ENCODE measurements at places on chromosomes 16 and 17.

DNA sequence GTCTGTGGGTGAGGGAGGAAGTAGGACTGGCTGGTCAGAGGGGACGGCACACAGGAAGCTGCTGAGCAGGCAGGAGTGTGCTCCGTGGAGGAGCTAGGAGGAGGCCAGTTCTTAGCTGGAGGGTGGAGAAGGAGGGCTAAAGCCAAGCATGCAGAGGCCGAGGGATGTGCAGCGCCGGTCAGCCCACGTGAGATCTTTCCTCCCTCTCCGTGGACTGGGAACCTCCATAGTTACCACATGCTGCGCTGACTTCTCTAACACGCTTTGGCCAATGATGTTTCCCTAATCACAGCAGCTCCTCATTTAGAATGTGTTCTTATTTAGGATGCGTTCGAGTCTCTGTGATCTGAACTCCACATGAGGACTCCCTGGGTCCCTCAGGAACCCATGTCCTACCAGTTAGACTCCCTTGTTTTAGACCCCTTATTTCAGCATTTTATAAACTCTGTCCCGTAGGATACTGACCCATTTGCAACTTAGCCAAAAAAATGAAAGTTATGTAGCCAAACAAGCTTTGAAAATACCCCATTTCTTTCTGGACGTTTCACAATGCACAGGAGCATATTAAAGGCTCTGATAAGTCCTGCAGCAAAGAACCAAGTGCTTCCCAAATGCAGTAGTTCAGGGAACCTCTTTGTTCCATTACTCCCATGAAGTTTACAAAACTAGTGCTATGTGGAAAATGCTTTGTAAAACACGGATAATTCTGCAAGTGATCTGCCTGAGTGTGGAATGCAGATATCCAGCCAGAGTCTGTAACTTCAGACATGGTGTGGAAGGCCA is 51.4 kb downstream of the IRF8 start:
- DNase-seq = no peak

DNA sequence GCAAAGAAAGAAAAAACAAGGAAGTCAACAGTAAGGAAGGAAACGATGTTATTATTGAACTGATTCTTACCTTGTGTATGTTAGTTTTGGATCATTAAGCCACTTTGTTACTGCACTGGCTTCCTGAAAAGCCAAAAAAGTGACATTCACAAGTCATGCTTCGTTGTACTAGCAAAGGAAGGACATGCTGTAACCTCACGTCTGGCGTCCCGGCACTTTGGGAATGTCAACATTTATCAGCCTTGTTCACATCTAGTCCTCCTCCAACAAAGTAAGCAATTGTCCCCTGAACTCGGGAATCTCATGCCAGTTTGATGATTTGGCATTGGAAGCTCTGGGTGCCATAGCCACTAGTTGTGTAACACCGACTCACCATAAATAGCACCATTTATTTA is 731 bp upstream of the MKS1 start:
- no peak for DNase-seq

- no peak for DNase-seq
Measured at GRCh38 chr17:61453566-61454380, 1.6 kb downstream of the TBX4 start.

GRCh38 chr16:89536371-89536770 is 24.1 kb upstream of the RPL13 start:
- no peak for DNase-seq

GRCh38 chr17:9259419-9259818 is 238.1 kb downstream of the NTN1 start:
- no peak for DNase-seq

GRCh38 chr17:4658478-4659305 is 17.2 kb upstream of the ALOX15 start:
- no peak for DNase-seq

DNA sequence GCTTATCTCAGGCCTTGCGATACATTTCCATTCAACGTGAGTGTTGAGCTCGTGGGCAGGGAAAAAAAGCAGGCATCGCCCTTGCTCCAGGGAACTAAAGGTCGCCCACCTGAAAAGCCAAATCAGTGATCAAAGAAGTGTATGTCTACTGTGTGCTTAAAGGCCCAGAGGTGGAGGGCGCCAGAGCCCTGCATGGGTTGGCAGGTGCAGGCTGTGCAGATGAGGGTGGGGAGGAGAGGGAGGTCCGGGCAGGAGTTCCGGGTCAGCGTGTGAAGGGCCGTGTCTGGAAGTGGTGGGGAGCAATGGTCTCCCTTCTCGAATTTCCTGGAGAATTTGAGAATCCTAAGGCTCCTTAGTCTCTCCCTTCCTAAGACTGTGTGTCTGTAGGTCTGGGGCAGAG is 7.2 kb downstream of the ADAM11 start:
- DNase-seq = no peak

GRCh38 chr17:36533935-36534839 is 481 bp downstream of the MYO19 start:
- DNase-seq = no peak

- peak; percentile 21 for DNase-seq
Measured at GRCh38 chr17:12256380-12256995, 235.8 kb downstream of the MAP2K4 start.

- DNase-seq = no peak
Measured at GRCh38 chr16:57371494-57372371, 557 bp upstream of the CX3CL1 start.

DNA sequence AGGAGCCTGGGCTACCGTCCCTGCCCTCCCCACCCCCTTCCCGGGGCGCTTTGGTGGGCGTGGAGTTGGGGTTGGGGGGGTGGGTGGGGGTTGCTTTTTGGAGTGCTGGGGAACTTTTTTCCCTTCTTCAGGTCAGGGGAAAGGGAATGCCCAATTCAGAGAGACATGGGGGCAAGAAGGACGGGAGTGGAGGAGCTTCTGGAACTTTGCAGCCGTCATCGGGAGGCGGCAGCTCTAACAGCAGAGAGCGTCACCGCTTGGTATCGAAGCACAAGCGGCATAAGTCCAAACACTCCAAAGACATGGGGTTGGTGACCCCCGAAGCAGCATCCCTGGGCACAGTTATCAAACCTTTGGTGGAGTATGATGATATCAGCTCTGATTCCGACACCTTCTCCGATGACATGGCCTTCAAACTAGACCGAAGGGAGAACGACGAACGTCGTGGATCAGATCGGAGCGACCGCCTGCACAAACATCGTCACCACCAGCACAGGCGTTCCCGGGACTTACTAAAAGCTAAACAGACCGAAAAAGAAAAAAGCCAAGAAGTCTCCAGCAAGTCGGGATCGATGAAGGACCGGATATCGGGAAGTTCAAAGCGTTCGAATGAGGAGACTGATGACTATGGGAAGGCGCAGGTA is 762 bp downstream of the CDK12 start:
- DNase-seq = no peak

DNA sequence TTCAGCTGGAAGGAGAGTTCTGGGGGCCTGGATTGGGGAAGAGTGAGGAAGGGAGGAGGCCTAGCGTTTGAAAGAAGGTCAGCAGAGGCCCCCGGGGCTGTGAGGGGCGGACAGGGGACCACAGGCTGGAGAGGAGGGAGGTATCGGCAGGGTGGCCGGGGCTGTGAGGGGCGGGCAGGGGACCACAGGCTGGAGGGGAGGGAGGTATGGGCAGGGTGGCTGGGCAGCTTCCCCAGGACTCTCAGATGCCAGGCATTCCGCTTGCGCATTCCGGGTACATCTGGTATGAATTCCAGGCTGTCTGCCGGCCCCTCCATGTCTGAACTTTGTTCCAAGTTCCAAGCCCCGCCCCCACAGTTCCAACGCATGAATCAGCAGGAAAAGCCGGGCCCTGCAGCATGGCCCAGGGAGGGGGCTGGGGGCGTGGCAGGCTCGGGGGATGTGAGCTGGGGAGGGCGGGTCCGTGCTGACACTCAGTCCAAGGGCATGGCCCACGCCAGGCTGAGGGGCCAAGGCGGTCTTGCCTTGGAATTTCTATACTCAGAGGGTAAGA is 4.3 kb upstream of the TLCD2 start:
- no peak for DNase-seq
